ENCODE measurements at places on chromosomes 3 and 15.
A peak's percentile ranks its signal among the peaks of the same experiment; 100 is the strongest.

DNA sequence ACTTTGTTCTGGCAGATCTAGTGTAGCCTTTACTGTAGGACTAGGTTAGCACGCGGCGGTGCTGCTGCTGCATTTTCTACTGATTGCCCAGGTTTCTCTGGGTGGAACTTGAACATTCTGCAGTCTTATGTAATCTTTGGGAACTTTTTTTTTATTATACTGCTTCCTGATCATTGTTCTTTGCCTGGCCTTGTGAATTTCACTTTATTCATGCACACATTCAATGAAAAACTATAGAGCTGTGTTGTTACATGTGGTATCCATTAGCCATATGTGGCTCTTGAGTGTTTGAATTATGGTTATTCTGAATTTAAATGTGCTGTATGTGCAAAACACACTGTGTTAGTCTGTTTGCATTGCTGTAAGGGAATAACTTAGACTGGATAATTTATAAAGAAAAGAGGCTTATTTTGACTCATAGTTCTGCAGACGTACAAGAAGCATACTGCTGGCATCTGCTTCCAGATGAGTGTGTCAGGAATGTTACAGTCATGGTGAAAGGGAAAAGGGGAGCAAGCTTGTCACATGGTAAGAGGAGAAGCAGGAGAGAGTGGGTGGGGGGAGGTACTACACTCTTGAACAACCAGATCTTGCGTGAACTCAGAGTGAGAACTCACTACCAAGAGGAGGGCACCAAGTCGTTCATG is 26.5 kb downstream of the MEF2A start:
- peak; percentile 54 for DNase-seq

- DNase-seq: no peak
These were observed 390.3 kb upstream of the AGTR1 start for GRCh38 chr3:148307443-148307843.

DNA sequence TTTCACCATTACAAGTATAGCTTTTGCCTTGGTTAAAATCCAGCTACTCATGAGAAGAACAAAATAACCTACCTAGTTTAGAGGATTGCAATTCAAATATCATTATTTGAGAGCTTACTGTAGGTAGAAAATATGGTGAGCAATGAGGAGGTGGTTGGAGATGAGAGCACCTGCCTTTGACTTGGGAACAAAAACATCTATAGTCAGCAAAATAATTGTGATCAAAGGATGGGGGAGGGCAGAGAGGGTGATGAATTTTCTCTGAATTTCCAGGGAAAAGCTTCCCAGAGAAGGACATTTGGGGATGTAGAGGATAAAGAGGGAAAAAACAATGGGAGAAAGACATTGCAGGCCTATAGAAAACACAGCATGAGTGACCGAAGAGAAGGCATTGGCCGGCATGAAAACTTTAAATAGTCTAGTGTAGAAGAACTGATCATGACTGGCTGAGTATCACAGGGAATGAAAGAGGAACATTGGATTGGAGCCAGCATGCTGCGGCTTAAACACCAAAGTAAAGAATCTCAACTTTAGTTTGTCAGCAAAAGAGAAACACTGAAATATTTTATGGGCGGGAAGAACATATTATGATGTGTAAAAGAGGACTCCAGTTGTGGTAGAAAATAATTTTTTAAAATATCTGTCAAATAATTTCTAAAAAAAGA is 581.3 kb downstream of the UNC13C start:
- DNase-seq: no peak

DNA sequence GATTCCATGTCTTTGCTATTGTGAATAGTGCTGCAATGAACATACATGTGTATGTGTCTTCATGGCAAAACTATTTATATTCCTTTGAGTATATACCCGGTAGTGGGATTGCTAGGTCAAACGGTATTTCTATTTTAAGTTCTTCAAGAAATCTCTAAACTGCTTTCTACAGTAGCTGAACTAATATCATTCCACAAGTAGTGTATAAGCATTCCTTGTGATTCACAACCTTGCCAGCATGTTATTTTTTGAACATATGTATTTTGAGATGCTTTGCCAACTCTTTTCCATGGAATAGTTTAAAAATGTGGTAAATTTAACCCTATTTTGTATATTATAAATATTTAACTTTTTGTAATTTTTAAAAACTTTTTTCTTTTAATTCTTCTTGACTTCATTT is 592.7 kb upstream of the NAALADL2 start:
- DNase-seq: no peak

GRCh38 chr15:68550004-68550403 is 28.8 kb upstream of the CORO2B start:
- no peak for DNase-seq

DNA sequence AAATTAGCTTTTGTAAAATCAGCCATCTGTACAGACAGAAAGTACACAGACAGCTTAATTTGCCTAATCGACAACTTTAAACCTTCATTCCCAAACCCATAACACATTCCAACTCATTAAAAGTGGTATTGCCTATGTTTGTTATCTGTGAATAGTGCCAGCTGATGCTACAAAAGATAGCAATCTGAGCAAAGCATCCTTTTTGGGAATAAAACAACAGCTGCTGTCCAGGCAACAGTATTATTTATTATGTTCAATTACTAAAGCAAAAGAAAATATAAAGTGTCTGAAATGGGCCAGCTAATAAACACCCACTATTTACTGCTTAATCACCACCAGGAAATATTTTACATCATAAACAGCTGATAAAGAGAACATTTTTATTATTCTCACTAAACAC is 134.8 kb upstream of the ABI3BP start:
- DNase-seq: no peak
